ENCODE measurements at places on chromosomes 12 and 14.

- DNase-seq: no peak
These were observed 254.8 kb upstream of the FKBP4 start for GRCh38 chr12:2539938-2540337.

DNA sequence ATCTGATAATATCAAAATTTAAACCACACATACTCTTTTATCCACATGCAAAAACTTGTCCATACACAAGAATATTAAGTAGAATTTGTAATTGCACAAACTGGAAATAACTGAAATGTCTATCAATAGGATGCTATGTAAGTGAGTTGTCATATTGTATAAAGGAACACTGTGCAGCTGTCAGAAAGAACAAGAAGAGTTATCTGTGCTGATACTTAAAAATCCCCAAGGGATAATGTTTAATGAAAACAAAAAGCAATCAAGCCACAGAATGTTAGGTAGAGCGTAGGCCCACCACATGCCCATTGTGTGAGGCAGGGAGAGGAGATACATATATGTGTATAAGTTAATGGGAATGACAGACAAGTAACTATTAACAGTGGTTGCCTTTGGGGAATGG is 25.9 kb upstream of the HIGD1C start:
- no peak for DNase-seq

- no peak for DNase-seq
These were observed 639.4 kb upstream of the TBX3 start for GRCh38 chr12:115323223-115323905.

- DNase-seq: no peak
These were observed 64.6 kb downstream of the ANO4 start for GRCh38 chr12:100859063-100859627.

GRCh38 chr14:66432334-66432733 is 53.8 kb upstream of the CCDC196 start:
- DNase-seq: no peak

GRCh38 chr14:23110579-23111365 is 6.0 kb upstream of the CIROP start:
- DNase-seq: no peak

- DNase-seq: no peak
These were observed 3.4 kb downstream of the TAMALIN start for GRCh38 chr12:52010152-52010622.

DNA sequence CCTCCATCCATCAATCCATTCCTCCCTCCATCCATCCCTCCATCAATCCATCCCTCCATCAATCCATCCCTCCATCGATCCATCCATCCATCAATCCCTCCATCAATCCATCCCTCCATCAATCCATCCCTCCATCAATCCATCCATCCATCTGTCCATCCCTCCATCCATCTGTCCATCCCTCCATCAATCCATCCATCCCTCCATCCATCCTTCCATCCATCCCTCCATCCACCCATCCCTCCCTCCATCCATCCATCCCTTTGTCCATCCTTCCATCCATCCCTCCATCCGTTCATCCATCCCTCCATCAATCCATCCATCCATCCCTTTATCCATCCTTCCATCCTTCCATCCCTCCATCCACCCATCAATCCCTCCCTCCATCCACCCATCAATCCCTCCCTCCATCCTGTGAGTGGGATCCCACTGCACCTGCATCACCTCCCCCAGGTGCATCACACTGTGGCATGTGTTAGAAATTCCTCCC is 338.1 kb upstream of the SFSWAP start:
- no peak for DNase-seq

DNA sequence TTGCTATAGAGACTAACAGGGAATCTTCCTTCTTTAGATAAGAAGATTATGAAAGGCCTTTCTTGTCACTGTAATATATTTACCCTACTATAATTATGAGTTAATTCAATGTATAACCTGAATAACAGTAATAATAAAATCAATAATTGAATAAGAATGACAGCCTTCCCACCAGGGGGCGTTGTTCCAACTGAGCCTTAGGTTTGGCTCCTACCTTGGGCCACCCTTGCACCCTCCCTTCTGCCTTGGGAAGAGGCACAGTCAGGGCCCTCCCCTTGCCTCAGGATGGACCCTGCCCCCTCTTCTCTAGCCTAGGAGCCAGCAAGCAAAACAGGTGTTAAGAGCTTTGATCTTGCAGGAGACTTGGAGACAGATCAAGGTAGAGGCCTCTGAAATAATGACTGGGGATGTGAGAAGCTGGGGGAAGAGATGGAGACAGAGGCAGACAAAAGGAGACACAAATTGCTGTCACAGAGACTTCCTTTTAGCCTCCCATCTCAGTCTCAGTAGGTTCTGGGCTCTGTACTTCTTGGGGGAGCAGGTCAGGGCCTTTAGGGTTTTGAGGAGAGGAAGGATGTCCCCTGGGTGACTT is 40.1 kb upstream of the CISTR start:
- DNase-seq: peak; percentile 14

DNA sequence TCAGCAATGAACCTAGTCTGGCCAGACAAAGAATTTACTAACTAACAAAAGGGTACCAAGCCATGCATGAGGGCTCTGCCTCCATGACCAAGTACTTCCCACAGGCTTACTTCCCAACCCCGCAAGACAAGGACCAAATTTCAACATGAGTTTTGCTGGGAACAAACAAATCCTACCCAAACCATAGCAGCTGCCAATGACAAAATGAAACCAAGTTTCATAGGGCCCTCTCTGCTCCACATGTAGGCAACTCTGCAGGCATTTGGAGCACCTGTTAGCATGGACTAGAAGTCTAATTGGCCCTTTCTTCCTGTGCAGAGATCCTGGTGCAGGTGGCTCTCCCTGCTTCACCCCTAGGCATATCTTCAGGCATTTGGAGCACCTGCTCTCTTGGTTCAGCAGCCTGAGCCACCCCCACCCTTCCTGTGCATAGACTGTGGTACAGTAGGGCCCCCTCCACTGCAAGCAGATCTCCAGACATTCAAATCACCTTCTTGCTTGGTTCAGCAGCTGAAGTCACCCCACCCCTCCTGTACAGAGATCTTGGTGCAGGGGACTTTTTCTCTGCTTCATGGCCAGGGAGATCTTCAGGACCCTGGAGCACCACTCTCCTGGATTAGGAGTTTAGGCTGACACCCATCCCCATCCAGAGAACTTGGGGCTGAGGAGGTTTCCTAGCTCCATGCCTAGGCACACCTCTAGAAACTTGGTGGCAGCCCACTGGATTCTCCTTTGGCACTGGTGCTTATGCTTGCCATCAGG is 308.7 kb downstream of the RPAP3 start:
- DNase-seq: no peak

- no peak for DNase-seq
These were observed 8.5 kb downstream of the WSB2 start for GRCh38 chr12:118052324-118053070.

DNA sequence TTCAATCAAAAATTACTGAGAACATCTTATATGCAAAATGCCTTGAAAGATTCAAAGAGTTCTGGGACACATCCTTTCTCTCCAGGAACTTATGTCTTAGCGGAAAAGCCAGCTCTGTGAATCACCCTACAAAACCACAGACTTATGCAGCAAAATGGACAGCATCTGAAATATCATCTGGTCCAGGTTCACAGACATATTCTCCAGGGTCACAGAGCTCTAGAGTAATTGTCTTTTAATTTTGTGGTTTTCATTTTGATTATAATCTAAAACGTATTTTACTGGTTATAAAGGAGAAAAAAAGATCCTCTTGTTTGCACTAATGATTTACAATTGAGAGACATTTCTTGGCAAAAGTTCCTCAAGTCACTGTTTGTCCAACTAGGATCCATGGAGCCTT is 246.2 kb downstream of the MSRB3 start:
- DNase-seq: no peak

DNA sequence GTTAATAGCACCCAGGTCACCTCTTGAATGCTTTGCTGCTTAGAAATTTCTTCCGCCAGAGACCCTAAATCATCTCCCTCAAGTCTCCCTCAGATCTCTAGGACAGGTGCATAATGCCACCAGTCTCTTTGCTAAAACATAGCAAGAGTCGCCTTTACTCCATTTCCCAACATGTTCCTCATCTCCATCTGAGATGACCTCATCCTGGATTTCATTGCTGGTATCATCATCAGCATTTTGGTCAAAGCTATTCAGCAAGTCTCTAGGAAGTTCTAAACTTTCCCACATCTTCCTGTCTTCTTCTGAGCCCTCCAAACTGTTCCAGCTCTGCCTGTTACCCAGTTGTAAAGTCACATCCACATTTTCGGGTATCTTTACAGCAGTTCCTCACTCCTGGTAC is 41.0 kb downstream of the KTN1 start:
- DNase-seq: no peak

DNA sequence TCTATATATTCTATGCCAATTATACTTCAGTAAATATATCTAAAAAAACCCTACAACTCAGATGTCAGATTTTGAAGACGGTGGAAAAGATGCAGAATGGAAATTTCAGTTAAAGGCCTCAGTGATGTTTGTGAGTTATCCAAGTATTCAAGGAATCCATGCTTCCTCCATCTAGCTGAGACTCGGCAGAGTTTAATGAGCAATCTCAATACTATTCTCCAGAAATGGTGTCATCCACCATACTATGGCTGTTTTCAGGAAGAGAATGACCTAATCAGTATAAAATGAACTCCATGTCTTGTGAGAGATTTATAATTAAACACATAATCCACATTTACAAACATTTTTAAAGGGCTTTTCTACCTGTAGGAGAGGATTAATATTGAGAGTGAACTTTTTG is 66.0 kb downstream of the KLHL28 start:
- no peak for DNase-seq

DNA sequence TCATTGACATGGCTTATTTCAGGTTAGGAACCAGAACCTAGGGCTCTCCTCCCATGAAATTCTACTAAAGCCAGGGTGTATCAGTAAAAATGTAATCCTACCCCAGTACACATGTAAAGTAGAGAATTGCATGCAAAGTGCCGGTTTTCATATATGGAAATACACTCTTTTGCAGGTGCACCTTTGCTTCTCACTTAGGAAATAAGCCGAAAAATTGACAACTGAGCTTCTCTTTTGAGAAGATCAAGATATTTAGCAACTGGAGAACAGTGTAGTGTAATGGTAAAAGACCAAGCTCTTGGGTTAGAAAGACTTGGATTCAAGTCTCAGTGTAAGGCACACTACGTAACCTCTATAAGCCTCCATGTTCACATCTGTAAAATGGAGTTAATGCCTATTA is 82.4 kb downstream of the SLC38A6 start:
- DNase-seq: no peak

GRCh38 chr12:51914034-51914923 is 7.0 kb downstream of the ACVRL1 start:
- no peak for DNase-seq

- no peak for DNase-seq
These were observed 83.2 kb downstream of the PAH start for GRCh38 chr12:102833687-102834441.

- DNase-seq: no peak
These were observed 26.2 kb downstream of the NKX2-8 start for GRCh38 chr14:36555998-36556743.

- DNase-seq: no peak
These were observed 7.7 kb downstream of the RARG start for GRCh38 chr12:53224061-53224896.

GRCh38 chr12:49200919-49201594 is 12.2 kb upstream of the TUBA1A start:
- DNase-seq: no peak
